Stimulated activated CD8-positive, alpha-beta memory T cell treated with anti-CD3 and anti-CD28 coated beads, Interleukin-7, amount 100 ng/mL, for 1 hour (primary cell): ENCODE measurements at places on chromosomes 4 and X.
A peak's percentile ranks its signal among the peaks of the same experiment; 100 is the strongest.

GRCh38 chr4:37685823-37686372 is 278 bp downstream of the RELL1 start:
- DNase-seq = peak; percentile 22

DNA sequence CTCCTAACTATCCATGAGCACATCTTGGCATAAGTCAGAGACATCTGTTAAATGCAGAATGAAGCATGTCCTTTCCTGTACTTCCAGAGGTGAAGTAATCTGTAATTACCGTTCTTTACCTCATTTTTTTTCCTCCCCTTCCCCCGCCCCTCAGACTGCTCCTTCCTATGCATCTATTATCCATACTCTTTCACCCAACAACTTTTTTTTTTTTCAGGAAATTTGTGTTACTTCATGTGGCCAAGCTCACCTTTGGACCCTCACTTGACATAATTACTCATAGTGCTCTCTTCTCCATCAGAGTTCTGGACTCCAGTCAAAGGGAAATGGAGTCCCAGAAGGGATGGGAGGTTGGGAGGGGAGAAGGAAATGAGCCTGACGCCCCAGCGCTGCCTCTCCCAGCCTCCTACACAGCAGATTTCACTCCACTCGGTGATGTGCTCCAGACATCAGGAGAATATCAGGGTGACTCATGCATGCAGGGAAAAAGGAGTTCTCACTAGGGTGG is 568.8 kb downstream of the STIM2 start:
- DNase-seq = no peak

GRCh38 chrX:64976673-64977040 is 407 bp upstream of the ZC4H2 start:
- no peak for DNase-seq

GRCh38 chr4:161303551-161303950 is 860.2 kb downstream of the FSTL5 start:
- DNase-seq = no peak

GRCh38 chrX:119762718-119763117 is 4.3 kb downstream of the SOWAHD start:
- DNase-seq = no peak

- DNase-seq = no peak
These were observed 325.0 kb downstream of the PCDH7 start for GRCh38 chr4:31045151-31045550.

DNA sequence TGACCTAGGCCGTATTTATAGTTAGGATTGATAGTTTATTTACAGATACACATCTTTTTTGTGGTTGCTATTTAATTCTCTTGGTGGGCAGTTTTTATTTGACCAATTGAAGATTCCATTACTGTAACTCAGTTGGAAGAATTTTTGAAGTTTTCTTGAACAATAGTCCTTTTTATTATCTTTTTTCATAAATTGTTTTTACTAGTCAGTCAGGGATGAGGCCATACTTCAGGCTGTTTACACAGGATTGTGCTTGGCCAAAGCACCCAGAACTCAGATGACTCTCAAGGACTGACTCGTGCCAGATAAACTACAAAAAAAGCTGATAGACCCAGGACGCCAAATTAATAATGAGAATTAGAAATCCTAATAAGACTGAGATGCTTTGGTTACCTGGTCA is 7.0 kb downstream of the HERC3 start:
- no peak for DNase-seq

DNA sequence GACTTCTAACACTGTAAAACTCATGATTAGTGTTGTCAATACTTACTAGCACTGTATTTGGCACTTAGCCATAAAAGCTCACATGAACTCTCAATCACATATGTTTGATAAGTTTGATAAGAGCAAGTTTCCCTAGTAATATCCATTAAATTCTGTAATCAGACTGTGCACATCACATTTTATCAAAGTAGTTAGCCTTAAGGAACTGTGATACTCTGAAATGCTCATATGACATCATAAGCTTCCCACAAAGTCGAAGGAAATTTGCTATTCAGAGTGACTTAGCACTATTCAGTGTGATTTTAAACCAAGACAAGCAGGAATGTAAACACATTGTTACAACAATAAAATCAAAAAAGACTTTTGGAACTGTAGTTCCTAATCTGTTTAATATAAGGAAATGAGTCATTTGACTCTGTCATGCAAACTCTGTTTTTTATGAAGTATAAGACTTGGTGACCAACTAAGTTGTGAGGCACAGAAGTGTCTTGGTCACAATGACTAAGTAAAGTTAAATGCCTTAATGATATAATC is 6.7 kb downstream of the SLC7A11 start:
- no peak for DNase-seq

DNA sequence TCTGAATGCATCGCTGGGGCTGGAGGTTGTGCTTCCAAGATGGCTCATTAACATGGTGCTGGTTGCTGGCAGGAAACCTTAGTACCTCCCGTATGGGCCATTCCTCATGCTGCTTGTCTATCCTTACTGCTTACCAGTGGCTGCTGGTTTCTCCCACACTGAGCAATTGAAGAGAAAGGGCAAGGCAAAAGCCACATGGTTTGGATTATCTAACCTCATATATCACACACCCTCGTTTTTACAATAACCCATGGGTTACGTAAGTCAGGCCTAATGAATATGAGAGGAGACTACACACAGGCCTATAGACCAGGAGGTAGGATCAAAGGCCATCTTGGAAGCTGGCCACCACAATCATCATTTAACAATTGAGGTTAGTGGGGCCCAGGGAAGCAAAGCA is 141.8 kb upstream of the EDNRA start:
- DNase-seq = no peak

DNA sequence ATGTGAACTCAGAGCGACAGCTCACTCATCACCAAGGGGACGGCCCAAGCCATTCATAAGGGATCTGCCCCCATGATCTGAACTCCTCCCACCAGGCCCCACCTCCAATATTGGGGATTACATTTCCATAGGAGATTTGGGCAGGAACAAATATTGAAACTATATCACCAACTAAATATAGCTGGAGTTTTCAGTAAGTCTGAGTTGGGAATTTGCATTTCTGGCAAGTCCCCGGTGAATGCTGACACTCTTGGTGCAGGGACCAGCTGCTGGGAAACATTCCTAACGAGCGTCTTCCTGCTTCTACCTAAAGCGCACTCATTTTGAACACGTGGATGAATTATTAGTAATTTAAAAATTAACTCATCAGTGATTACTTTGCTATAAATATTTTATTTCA is 13.2 kb downstream of the CLDN34 start:
- DNase-seq = no peak

DNA sequence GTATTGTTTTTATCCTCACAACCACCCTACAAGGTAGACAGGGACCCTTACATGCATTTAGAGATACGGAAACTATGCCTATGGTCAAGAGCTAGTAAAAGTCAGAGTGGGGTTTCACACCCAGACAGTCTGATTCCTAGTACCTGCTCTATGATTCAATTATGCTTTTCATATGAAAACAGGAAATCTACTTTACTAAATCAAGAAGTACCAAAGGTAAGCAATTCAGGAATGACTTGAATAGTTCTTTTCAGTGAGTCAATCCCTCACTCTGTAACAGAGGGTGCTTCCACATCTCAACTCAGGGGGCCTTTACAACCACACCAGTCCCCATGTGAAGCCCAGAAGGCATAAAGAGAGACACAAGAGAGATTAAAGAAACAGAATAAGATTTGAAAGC is 191.4 kb downstream of the PPP3CA start:
- DNase-seq = no peak

DNA sequence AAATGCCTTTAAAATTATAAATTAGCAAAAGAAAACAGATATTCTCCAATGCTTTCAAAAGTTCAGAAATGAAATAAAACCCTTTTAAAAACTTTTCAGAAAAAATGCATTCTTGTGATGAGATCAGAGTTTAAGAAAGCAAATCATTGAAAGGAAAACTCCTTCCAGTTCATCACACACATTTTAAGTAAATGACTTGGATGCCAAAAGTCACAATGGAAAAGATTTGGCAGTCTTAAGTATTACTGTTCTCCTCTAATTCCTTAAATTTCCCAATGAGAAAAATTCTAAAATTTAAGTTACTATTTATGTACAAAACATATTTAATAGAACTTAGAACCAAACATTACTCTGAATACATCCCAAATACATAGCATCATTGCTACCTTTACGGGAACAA is 21.1 kb downstream of the HOPX start:
- no peak for DNase-seq

DNA sequence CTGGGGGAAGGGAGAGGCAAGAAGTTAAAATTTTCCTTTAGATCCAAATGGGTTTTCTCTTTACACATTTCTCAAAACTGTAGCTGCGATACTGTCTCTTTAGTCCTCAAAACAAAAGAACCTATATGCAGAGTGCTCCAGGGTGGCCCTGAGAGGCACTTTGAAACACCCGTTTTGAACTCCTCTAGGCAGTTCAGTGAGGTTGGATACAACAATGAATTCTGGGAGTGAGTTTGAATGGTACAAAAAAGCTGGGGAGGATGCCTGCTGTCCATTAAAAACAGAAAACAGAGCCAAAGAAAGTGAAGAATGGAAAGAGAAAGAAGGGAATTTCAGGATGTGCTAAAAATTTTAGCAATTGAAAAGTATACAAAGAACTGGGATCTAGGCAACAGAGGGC is 23.1 kb downstream of the ENOX2 start:
- no peak for DNase-seq

- no peak for DNase-seq
These were observed 873.8 kb downstream of the GLUD2 start for GRCh38 chrX:121921258-121921657.

DNA sequence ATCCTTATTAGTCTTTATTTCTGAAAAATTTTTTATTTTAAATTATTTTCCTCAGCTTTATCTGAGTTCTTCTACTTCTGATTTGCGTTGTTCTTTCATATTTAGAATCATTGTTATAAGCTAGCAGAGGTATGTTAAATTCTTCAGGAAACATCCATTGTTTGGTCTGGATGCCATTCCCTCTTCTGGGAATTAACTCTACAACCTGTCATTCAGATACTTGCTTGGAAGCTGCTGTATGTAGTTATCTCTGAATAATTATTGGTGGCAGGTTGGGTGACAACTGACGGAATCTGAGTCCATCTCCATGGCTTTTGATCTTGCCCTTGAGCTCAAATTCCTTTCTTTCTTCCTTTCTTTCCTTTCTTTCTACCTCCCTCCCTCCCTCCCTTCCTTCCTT is 61.9 kb downstream of the DDIT4L start:
- no peak for DNase-seq

- no peak for DNase-seq
These were observed 443.3 kb downstream of the GBA3 start for GRCh38 chr4:23135792-23136645.

DNA sequence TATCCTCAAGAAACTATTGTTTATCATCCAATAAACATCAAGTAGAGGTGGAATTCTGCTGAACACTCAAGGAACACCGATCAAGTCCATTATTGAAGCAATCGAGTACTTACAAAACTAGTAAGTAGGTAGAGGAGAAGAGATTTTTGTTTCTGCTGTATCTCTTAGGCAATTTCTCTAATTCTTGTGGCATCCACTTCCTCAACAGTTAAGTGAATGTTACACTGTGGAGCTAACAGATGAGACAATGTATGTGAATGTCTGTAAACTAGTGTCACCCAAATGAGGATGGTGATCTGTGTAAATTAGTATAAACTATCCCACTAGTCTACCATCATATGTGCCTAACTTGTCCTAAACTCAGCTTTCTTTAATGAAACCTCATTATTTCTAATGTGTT is 261.6 kb downstream of the ARHGAP24 start:
- no peak for DNase-seq

DNA sequence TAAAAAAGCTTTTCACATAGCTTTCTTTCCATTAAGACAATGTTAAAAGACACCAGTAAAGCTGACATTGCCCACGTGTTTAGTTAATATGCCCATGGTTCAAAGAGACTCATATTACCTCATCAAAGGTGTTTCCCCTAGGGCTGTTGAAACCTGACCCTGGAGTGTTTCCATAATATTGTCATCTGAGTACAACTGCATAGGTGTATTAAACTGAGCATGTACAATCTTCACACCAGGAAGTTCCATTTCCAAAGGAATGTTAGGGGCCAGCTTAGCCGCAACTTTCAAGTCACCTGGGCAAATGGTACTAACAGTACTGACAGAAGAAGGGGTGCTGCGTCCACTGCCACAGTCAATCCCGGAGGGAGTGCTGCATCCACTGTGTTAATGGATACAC is 27.1 kb downstream of the PDLIM3 start:
- DNase-seq = no peak

- DNase-seq = no peak
These were observed 39.8 kb upstream of the POF1B start for GRCh38 chrX:85419293-85419692.

DNA sequence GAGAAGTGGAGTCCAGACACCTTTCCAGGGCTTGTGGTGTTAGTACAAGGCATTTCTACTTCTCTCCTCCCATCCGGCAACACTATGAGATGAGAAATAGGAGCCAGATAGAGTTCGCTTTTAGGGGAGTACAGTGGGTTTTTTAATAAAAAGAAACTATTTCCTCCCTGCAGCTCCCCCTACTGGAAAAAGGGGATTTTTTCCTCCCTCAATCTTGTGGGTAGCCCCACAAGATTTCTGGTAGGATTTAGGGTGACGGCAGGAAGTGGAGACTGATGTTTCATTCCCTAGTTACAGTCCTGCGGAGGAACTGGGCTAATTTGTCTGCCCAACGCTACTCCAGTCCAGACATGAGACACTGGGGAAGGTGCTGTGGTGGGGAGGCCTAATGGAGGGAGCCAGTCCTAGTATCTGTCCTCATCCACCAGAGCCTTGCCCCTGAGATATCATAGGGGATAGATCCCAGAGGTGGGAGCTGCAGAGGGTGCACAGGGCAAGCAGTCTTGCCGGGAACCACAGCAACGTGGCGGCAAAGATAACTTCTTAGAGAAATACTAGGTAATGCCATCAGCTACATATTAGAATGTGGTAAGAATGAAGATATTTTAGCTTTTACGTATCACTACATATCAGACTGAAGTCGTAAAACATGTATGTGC is 45.5 kb upstream of the PRKG2 start:
- no peak for DNase-seq
